GM12878 (cell line): ENCODE measurements at places on chromosomes 11 and 22.

DNA sequence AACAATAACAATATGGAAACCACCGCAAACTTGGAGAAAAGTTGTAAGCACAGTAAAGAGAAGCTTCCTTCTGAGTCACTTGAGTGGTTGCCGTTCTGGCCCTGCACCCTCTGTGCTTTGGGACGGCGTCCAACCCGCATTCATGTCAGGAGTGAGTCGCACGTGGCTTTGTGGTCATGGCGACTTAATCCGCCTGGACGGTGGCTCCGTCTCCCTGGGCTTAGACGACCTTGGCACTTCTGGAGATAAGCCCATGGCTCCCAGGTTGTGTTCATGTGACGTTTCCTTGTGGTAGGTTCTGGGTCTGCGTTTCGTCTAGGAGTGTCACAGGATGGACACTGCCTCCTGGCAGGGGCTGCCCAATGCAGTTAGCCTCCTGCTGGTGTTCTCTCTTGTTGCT lies 40.5 kb downstream of the TPCN2 start:
- DNase-seq = no peak
- H3K27me3 ChIP-seq = no peaks in the 10 kb centered on the region

DNA sequence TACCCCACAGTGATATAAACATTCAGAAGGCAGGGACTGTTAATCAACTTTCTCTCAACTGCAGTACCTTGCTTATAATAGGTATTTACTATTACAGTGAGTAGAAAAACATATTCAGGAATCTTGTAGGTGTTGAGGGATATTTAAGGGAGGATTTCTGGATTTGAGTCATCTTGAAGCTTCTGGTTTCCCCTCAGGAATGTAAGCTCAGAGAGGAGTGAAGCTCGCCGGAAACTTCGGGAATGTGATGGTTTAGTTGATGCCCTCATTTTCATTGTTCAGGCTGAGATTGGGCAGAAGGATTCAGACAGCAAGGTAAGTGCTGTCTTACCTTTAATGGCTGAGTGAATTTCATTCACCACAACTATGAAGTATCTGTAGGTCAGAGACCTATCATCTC lies 42.9 kb downstream of the CTNND1 start:
- H3K4me3 ChIP-seq = no peak overlapping the region
- peaks cover 16% of the 10 kb centered on the region for H3K36me3 ChIP-seq
- H3K27me3 ChIP-seq = no peaks in the 10 kb centered on the region
- H3K27ac ChIP-seq = no peak overlapping the region
- DNase-seq = no peak

GRCh38 chr11:125624756-125625213 lies at the start of gene CHEK1:
TSS of gene CHEK1 (plus strand) at chr11:125625163. CDS start at chr11:125626769, 1,606 bp downstream.
- peak within 1 kb of the TSS; percentile 81 for H3K4me3 ChIP-seq

GRCh38 chr11:69744435-69744834 lies 30.7 kb downstream of the FGF4 start:
- peaks cover 2% of the 10 kb centered on the region for H3K27me3 ChIP-seq
- H3K4me3 ChIP-seq = no peak overlapping the region
- H3K4me1 ChIP-seq = no peaks in the 10 kb centered on the region
- no peaks in the 10 kb centered on the region for H3K36me3 ChIP-seq

DNA sequence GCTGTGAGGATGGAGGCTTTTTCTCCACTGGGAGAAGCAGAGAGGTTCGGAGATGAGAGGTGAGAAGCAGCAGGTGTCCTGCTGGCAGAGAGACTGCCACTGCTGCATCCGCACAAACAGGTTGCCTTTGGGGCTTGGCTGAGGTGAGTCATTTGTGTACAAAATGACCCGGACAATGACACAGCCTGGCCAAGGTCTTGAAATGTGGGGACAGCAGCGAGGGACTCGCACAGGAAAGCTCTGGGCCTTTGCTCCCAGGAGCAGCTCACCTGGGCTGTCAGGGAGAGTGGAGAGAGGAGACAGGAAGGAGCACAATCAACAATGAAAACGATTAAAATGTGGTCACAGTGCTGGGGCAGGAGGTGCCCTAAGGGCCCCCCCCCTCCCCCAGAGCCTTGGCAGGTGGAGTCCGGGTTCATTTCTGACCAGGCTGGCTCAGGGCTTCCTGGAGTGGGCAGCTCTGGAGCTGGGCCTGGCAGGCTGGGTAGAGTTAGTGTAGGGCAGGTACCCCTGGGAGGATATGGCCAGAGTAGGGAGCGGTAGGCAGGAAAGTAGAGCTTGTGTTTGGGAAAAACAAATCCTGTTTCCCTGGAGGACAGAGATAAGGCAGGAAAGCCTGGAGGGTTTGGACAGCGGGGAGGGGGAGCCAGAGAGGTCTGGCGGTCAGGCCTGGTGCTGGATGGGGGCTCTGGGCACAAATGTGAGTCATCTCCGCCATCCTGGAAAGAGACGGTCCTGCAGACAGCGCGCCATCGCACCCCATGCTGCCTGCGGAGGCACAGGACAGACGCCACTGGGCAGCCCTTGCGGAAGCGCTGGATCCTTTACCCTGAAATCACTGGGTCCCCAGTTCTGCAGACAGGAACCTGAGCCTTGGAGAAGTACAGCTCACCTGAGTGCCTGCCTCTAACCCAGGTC lies 37.8 kb upstream of the CELSR1 start:
- H3K27ac ChIP-seq = no peak overlapping the region
- DNase-seq = no peak
- no peak overlapping the region for H3K4me3 ChIP-seq
- 0 out of 2 replicates have a peak, but pooled peaks cover 5% of the 10 kb centered on the region for H3K4me1 ChIP-seq
- H3K27me3 ChIP-seq = no peaks in the 10 kb centered on the region; the same call in 1 of the 2 replicates
- H3K36me3 ChIP-seq = no peaks in the 10 kb centered on the region

GRCh38 chr11:69524291-69524882 lies 42.9 kb downstream of the LINC01488 start:
- H3K4me1 ChIP-seq = no peaks in the 10 kb centered on the region
- no peak for DNase-seq
- H3K4me3 ChIP-seq = no peak overlapping the region
- no peaks in the 10 kb centered on the region; the same call in 1 of the 2 replicates for H3K27me3 ChIP-seq
- no peaks in the 10 kb centered on the region for H3K36me3 ChIP-seq

DNA sequence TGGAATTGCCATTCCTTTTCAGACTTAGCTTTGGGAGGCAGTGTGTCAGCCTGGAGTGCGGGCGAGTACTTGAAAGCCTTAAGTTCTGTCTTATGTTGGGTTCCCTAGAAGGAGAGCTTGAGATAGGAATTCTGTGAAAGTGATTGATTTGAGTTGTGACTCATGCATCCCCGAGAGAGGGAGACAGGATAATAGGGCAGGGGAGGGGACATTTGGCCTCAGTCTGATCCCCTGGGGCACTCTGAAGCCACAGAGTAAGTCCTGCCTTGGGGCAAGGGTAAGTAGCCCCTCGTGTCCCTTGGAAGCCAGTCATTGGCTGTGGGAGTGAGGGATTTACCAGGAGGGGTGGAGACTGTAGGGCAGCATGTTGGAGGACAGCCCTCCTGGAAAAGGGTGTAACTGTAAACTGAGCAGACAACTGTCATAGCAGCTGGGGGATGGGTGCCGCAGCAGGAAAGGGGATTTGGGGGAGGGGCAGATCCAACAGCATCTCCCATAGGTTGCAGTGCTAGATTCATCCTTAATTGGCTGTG lies 44.0 kb downstream of the KIAA1671 start:
- no peaks in the 10 kb centered on the region for H3K27me3 ChIP-seq
- no peak overlapping the region for H3K4me3 ChIP-seq
- no peaks in the 10 kb centered on the region for H3K36me3 ChIP-seq
- H3K27ac ChIP-seq = no peak overlapping the region
- no peaks in the 10 kb centered on the region for H3K4me1 ChIP-seq

DNA sequence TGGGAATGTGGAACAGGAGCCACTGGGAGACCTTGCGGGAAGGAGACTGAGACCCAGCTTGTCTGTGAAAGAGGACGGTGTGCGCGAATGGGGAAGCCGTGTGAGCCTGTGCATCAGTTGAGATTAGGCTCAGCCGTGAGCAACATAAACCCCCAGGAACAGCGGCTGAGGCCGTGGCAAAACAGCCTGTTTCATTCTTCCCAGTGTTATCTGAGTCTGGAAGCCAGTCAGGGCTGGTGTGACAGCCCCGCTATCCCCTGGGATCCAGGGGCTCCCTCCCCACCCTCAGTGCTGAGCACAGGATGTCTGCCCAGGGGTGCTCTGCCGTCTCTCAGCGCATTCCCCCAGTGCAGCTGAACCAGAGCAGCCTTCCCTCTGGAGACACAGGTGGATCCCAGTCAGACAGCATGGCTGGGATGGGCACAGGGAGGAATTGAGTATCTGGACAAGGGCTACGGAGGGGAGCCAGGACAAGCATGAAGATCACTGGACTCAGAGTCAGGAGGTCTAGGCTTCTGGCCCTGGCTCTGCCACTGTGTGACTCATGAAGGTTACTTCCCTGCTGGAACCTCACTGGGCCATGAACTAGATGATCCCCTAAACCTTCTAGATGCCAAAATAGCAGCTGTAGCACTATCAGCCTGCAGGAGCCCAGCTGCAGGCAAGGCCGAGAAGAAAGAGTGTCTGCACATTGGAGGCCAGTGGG lies 8.6 kb downstream of the OAF start:
- no peaks in the 10 kb centered on the region for H3K27me3 ChIP-seq
- no peak for DNase-seq
- no peaks in the 10 kb centered on the region for H3K36me3 ChIP-seq
- no peak overlapping the region for H3K27ac ChIP-seq

- H3K4me3 ChIP-seq = peak overlapping the region; percentile 100
- peaks cover 6% of the 10 kb centered on the region for H3K36me3 ChIP-seq
- no peak for DNase-seq
Observed at GRCh38 chr11:61966734-61967115, 709 bp downstream of the FTH1 start.

- no peaks in the 10 kb centered on the region for H3K36me3 ChIP-seq
- H3K27me3 ChIP-seq = no peaks in the 10 kb centered on the region; the same call in 1 of the 2 replicates
- H3K4me1 ChIP-seq = no peaks in the 10 kb centered on the region
Observed at GRCh38 chr22:50727678-50728522, 10.1 kb upstream of the ACR start.

DNA sequence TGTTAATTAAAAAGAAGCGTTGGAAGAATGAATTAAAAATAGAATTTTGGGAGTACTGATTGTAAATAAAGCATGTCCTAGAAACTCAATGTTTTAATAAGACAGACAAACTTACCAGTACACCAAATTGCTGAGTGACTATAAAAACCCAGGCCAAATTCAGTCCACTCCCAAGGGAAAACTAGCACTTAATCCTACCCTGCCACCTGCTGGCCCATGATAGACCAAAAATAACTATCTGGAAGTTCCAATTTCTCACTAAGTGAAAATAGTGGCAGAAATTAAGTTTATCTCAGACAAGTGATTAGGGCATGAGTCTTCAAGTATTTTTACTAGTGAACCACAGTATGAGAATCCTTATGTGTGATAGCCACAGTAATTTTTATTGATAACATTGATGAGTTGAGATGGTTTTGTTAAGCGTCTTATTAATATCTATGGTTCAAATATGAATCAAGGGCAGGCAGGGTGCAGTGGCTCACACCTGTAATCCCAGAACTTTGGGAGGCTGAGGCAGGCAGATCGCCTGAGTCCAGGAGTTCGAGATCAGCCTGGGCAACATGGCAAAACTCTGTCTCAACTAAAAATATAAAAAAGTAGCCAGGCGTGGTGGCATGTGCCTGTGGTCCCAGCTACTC lies 9.8 kb upstream of the DDX10 start:
- no peak overlapping the region for H3K4me3 ChIP-seq
- H3K4me1 ChIP-seq = no peaks in the 10 kb centered on the region
- no peak overlapping the region for H3K27ac ChIP-seq
- no peaks in the 10 kb centered on the region for H3K36me3 ChIP-seq
- no peak for DNase-seq

GRCh38 chr11:2269601-2270321 lies 627 bp downstream of the ASCL2 start:
- peaks cover 15% of the 10 kb centered on the region for H3K4me1 ChIP-seq
- no peak for DNase-seq
- H3K27me3 ChIP-seq = no peaks in the 10 kb centered on the region; the same call in none of the 2 replicates
- no peak overlapping the region for H3K4me3 ChIP-seq
- H3K36me3 ChIP-seq = no peaks in the 10 kb centered on the region

GRCh38 chr22:39469681-39470450 lies 13.1 kb downstream of the MGAT3 start:
- peaks cover 7% of the 10 kb centered on the region; the same call in 1 of the 2 replicates for H3K36me3 ChIP-seq
- H3K4me1 ChIP-seq = peaks cover 60% of the 10 kb centered on the region
- H3K27me3 ChIP-seq = no peaks in the 10 kb centered on the region
- no peak for DNase-seq
- no peak overlapping the region for H3K4me3 ChIP-seq

- H3K27ac ChIP-seq = no peak overlapping the region
- H3K4me3 ChIP-seq = no peak overlapping the region
- no peaks in the 10 kb centered on the region for H3K36me3 ChIP-seq
- no peaks in the 10 kb centered on the region for H3K27me3 ChIP-seq
- no peaks in the 10 kb centered on the region for H3K4me1 ChIP-seq
Observed at GRCh38 chr11:82356316-82356715, 377.3 kb downstream of the FAM181B start.

DNA sequence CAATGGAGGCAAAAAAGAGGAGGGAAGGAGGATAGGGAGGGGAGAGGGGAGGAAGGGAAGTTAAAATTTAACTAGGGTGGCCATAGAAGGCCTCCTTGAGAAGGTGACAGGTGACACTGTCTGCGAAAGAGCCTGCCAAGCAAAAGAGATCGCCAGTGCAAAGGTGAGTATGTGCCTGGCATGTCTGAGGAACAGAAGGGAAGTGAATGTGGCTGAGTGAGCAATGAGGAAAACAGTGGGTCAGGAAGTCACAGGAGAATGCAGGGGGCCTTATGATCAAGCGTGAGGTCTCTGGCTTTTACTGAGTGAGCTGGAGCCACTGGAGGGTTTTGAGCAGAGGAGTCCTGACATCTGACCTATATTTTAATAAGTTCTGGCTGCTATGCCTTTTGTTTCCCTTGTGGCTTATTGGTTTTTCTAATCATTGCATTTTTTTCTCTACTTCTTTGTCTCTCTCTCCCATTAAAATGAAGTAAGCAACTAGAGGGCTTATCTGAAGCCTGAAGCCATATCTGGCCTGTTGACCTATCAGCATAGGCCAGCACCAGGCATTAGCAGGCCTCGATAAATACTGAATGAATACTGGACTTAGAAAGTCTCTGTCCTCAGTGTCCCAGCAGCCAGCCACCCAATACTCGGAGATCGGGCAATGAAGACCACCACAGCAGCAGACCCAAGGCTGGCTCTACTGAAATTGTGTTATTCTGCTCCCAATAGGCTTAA lies 5.6 kb downstream of the AP1B1 start:
- H3K36me3 ChIP-seq = peaks cover 3% of the 10 kb centered on the region
- DNase-seq = no peak
- no peak overlapping the region for H3K4me3 ChIP-seq
- H3K27me3 ChIP-seq = no peaks in the 10 kb centered on the region

GRCh38 chr11:101442936-101443521 lies 140.8 kb downstream of the TRPC6 start:
- H3K36me3 ChIP-seq = no peaks in the 10 kb centered on the region
- no peaks in the 10 kb centered on the region for H3K27me3 ChIP-seq
- H3K4me1 ChIP-seq = no peaks in the 10 kb centered on the region

- no peaks in the 10 kb centered on the region; the same call in none of the 2 replicates for H3K36me3 ChIP-seq
- no peak overlapping the region for H3K27ac ChIP-seq
- H3K4me3 ChIP-seq = no peak overlapping the region
- H3K4me1 ChIP-seq = no peaks in the 10 kb centered on the region
Observed at GRCh38 chr11:76456571-76456970, 11.8 kb downstream of the EMSY start.
